ENCODE measurements at places on chromosomes 12 and 14. TPM values are rescaled to one million over a fixed set of nuclear protein-coding genes. Genes with fewer than 3 reads are reported as not detected.

Gene BRMS1L
- 3.6 TPM for total RNA-seq

Gene SOCS4
- 16.8 TPM for total RNA-seq

Gene PPP1R3E
- total RNA-seq, result 7.6 TPM

Gene PAX9
- not detected for total RNA-seq

Gene CLEC2B
- 11.5 TPM for total RNA-seq

Gene NEUROD4
- total RNA-seq, result not detected

Gene ALX1
- not detected for total RNA-seq

Gene CAND1
- 116 TPM for total RNA-seq

DNA sequence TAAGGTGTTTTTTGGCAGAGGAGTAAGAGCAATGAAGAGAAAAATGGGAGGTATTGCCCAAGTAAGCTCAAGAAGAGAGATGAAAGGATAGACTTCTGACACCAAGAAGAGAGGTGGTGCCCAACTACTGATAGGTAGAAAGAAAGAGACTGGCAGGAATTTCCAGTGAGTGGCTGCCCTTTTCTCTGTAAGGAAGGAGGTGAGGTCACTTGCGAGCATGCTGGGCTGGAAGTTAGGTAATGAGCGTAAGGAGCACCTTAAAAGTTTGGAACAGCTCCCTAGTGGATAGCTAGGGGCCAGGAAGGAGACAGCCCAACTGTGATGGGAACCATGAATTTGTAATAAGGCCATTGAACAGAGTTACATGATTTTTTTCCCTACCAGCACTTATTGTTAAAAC is 127.0 kb downstream of the ANO6 start:
- DNase-seq, result no peak

- DNase-seq, result no peak
Observed at GRCh38 chr12:108282160-108282559, 57.0 kb downstream of the CMKLR1 start.

DNA sequence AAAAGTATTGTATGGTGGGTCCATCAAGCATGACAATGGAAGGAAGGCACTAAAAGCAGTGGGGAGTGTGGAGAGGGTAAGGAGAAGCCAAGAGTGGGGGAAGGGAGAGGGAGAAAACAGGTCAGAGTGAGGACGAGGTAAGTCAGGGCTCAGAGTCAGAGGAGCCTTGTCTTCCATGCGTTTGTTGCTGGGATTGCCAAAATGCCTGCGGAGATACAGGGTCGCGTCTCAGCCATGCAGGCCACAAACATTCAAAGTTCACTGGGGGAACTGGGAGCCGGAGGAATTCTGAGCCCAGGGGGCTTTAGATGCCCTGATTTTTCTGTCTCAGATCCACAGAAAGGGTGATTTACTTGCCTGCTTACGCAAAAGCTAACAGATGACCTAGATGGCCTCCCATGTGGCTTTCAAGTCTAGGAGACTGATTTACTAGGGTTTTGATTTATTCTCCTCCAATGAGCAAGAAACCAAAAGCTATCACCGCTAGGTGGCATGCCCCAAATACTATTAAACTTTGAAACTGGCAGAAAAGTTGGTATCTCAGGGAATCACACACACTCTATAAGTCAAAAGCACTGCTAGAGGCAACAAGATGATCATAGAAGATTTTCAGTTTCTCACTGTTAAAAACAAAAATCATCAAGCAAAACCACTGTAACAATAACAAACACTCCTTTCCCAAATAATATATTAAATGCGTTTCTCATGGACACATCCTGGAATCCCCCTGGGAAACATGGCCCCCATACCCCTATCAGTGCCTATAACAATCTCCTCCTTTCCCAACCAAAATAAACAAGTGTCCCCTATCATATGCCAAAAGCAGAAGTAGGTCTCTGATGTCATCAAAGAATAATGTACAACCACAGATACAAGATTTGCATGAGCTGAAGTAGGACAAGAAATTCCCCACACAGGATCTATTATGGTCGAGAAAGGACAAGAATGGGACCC is 26.6 kb upstream of the MDM1 start:
- DNase-seq, result no peak

- DNase-seq, result peak; percentile 57
Observed at GRCh38 chr12:111438481-111438880, 32.8 kb downstream of the SH2B3 start.

DNA sequence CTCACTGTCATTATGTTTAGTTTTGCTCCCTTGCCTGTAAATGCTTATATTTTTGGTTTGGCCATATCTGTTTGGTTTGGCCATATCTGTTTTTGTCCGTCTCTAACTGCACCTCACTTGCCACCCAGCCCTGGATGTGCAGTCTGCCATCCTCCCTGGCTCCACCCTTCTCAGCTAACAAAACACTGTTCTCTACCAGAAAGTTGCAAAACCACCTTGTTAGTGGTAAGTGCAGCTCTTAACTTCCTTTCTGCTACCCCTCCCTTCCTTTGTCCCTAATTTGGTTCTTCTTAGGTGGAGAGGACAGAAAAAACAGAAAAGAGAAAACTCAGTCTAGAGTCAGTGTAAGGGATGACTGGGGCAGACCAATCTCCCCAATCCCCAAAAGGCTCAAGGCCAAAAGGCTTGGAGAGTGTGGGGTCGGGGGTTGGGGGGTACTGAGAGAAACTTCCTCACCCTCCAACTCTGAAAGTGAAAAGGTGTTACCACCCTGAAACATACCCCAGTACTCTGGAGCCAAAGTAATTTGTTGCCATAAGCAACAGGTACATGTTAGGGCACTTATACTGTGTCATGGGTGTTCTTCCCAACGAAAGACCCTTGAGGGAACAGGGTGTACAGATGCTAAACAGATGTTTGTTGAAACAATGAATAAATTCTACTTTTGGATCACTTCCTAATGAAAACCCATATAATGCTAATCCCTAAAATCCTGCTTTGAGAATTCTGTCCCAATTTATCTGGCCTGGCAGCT is 5.0 kb downstream of the BIN2 start:
- no peak for DNase-seq

- DNase-seq, result no peak
Observed at GRCh38 chr12:125652681-125653080, 587.4 kb downstream of the AACS start.

DNA sequence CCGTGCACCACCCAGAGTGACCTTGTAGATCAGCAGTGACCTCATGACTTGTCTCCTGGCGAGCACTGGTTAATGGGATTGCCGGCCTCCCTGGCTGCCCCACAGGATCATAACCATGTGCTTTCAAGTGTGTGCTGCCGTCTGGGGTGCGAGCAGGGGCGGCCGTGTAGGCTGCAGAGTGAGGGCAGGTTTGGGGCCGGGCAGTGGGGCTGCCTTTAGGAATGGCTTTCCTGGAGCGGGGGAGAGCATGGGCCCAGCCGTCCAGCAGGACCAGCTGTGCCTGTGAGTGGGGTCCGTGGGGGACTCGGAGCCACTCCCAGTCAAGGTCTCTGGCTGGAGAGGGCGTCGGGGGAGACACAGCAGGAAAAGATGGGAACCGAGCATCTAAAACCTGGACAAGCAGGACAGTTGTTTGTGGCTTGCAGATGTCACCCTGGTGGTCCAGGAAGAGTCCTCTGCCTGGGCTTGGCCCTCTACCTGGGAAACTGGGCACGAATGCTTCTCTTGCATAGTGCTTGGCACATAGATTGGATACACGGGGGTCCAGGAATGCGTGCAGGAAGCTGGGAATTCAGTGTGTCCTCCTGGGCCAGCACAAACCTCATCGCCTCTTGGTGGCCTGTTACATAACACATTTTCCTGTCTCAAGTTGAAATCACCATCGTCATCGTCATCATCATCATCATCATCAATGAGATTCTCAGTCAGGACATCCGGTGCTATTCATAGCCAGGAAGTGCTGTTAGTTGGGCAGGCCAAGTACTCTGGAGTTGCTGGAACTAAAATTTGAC is 96.0 kb downstream of the ADGRD1 start:
- DNase-seq, result peak; percentile 72

- DNase-seq, result no peak
Observed at GRCh38 chr14:60195179-60195810, 30.1 kb upstream of the DHRS7 start.

GRCh38 chr14:85911044-85911443 is 381.1 kb downstream of the FLRT2 start:
- DNase-seq, result no peak

GRCh38 chr12:2165021-2165420 is 112.2 kb downstream of the CACNA1C start:
- no peak for DNase-seq

DNA sequence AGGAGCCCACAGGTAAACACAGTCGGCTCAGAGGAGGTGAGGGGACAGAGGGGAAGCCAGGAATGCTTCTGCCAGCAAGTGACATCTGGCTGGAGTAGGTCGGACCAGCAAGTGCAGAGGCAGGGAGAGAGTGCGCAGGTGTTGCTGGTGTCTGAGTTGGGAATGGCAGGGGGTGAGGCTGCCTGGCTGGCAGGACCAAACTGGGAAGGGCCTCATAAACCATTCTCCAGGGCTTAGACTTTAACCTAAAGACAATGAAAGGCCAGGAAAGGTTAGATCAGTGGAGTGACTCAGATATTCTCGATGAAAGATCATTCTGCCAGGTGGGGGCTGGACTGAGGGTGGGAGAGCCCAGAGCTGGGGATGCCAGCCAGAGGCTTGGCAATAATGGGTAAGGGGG is 66.4 kb downstream of the ITPK1 start:
- no peak for DNase-seq

DNA sequence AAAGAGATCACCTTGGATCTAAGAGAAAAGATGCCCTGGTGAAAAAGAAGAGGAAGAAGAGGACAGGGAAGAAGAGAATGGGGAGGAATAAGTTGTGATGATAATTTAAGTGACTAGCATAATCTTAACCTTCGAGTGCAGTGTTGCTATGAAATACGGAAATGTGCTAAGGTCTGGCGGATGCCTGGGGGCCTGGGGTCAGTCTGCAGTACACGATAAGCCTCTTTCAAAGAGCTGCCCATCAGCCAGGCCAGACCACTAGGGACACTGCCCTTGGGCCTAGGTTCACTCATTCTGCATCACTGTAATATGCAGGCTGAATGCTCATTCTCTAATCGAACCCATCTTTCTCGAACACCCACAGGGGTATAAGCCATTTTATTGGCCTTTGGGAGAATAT is 83.4 kb downstream of the PLEKHG3 start:
- DNase-seq, result no peak

DNA sequence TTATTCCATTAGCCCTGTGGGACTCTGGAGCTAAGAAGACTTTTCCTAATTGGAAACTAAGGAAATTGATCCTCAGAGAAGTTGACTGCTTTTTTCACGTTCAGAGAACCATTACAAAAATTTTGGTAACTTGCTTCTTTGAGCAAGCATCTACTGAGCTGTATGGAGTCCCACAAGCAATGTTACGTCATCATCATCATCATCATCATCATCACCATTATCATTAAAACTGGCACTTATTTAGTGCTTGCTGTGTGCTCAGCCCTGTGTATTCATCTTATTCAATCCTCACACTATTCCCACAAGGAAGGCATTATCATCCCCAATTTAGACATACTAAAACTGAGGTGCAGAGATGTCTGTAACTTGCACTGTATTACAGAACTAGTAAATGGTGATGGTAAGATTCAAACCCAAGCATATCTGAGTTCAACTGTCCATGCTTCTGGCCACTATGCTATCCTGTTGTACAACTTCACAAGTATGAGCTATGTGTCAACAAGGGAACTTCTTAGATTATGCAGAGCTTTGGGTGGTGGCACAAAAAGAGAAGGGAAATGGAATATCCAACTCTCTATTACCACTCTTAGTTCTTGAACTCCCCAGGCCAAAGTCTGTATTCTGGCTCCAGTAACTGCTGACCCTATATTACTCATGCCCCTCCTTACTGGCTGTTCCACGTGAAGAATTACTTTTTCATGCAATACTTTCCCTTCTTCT is 6.3 kb downstream of the KRT1 start:
- no peak for DNase-seq

GRCh38 chr12:13177906-13178305 is 18.6 kb upstream of the EMP1 start:
- DNase-seq, result no peak

GRCh38 chr12:79294590-79294989 is 396.2 kb downstream of the PAWR start:
- no peak for DNase-seq

GRCh38 chr14:97106166-97106565 is 309.0 kb downstream of the VRK1 start:
- DNase-seq, result no peak

DNA sequence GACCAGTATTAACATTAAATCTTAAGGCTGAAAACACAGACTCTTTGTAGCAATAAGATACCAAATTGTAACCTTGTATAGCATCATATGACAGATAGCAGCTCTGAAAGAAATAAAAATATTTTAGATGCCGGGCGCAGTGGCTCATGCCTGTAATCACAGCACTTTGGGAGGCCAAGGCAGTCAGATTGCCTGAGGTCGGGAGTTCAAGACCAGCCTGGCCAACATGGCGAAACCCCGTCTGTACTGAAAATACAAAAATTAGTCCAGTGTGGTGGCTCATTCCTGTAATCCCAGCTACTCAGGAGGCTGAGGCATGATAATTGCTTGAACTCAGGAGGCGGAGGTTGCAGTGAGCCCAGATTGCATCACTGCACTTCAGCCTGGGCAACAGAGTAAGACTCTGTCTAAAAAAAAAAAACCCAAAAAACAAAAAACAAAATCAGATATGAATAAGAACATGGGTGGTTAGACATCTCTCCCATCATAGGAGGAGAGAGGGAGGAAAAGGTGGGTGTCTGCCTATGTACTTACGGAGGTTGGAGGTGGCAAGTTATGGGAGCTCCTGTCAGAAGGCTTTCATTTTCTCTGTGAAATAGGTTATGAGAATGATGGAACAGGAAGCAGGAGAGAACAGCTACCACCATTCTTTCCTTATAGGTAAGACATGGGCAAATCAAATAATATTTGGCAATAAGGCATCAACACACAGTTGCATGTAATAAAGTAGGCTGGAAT is 7.6 kb upstream of the HEBP1 start:
- DNase-seq, result no peak
